ENCODE measurements at places on chromosomes 13 and 19.

- peak; percentile 7 for DNase-seq
Observed at GRCh38 chr19:49570997-49571676, 9.2 kb downstream of the NOSIP start.

GRCh38 chr19:38351865-38352395 is 16.3 kb downstream of the CATSPERG start:
- DNase-seq, result no peak

GRCh38 chr13:40116008-40116407 is 460.5 kb downstream of the COG6 start:
- peak; percentile 74 for DNase-seq

DNA sequence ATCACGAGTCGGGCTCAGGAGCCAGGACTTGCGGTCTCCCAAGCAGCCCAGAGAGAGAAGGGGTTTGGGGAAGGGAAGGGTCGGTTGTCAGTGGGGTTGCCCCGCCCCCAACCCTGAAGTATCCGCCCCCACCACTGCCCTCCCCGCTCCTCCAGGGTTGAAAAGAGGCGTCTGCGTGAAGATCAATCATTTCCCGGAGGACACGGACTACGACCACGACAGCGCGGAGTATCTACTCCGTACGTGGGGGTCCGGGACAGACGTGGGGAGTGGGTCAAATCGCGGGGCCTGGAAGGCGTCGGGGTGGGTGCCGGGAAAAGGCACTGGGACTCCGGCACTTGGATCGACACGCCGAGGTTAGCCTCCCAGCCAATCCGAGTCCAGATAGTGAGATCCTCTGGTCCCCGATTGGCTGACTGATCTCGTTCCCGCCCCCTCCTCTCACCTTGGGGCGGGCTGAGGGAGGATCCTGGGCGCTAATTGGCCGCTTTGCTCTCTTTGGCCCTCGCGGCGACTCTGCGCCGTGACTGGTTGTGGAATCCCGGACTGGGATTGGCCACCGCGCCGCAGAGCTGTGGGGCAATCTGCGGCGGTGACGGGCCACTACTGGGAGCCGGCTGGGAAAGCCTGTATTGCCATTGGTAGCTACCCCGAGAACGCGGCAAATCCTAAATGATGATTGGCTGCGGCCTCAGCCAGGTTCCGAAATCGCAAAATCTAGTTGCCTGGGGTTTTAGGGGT is 13.3 kb upstream of the CACNG6 start:
- peak; percentile 65 for DNase-seq

DNA sequence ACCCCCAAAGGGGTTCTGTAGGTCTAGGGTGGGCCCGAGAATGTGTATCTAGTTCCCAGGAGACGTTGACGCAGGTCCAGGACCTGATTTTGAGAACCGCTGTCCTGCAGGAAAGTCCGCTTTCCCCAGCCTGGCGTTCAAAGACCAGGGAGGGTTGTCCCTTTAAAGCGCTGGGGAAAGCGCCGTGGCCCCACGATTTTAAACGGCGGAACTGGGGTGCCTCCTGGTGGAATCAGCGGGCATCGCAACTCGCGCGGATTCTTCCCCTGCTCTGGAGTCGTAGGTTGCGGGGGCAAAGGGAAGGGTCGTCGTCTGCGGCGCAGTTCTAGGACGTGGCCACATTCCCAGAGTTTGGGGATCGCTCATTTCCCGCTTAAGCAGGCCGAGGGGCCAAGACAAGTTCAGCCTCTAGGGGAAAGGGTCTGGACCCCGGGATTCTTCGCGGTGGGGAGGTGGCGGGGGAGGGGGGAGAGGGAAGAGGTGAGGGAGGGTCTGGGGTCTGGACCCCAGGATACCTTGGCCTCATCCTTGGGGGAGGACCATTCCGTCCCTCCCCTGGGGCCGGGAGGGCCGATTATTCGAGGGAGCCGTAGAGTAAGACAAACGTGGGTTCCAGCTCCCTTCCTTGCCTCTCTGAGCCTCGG is 7.7 kb downstream of the PNMA8B start:
- peak; percentile 95 for DNase-seq

- DNase-seq, result no peak
Observed at GRCh38 chr13:25394402-25395060, 22.8 kb downstream of the ATP8A2 start.

GRCh38 chr13:44904967-44905366 is 84.3 kb downstream of the NUFIP1 start:
- no peak for DNase-seq

- no peak for DNase-seq
Observed at GRCh38 chr19:2201473-2202148, 34.5 kb downstream of the PLEKHJ1 start.

GRCh38 chr13:73162912-73163911 is 104.4 kb downstream of the KLF5 start:
- no peak for DNase-seq

GRCh38 chr13:65926750-65927171 is 1303.4 kb downstream of the PCDH9 start:
- DNase-seq, result no peak

DNA sequence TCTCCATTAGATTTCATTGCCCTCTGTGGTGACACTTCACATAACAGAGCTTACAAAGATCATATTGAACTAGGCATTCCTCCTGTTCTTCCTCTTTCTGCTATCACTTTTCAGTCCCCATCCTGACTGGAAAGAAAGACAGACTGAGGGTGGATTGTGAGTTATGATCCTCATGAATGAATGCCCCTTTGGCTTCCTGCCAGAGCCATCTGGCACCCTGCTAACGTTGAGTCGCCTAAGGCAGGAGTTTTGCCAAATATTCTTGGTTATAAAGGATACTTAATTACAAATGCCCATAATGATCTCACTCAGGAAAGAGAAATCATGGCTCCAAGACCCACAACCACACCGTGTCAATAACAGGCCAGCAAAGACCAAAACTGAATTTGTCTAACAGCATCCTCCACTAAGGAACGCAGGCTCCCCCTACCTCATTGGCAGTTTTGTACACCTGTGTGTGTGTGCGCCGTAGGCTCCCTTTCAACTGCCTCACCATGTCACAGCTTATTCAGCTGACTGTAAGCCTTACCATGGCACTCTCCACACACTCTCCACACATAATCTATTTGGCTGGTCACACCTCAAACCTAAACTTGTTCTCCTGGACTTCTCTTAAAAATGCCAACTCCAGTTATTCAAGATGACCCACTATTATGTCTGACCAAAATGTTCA is 15.5 kb downstream of the ZNF211 start:
- no peak for DNase-seq

GRCh38 chr19:7494416-7495098 is 5.7 kb upstream of the PEX11G start:
- DNase-seq, result no peak

DNA sequence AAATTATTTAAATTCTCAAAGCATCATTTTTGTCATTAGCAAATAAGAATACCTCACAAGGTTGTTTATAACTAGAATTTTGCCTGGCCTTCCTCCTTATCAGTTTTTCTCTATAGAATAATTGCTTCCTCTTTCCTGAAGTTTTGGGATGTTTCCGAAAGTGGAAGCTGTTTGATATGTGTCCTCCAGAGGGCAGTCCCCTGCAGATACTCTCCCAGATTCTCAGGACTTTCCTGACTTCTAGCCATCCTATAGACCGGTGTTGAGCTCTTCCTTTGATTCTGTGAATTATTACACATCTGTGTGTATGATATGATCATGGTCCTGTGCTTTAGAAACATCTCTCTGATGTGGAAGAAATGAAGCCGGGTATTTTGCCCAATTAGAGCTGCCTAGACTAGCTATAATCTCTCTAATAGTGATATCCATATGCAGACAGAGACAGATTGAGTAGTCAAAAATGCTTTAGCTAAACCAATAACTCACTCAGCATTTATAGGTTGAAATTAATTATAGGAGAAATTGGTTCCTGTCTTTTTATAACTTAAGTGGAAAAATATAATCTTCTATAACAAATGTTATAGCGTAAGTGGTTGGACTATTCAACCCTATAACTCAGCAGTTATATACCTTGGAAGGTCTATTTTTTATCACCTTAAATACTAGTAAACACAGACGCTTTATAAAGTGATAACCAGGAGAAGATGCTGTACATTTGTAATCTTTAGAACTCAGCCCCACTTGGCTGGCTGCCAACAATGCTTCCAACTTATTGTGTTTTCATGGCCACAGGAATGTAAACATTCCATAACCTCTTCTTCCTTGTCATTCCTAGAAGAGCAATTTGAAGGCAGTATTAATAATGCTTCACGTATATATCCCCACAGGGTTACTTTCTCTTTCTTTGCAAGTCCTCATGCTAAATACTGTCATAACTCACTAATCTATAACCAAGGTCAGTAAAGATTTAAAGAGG is 201.0 kb upstream of the RXFP2 start:
- peak; percentile 35 for DNase-seq

- DNase-seq, result no peak
Observed at GRCh38 chr19:37506387-37507166, at the start of gene ZNF793. ZNF793 (plus strand) TSS chr19:37506939; CDS start chr19:37523440, 16,501 bp downstream.

DNA sequence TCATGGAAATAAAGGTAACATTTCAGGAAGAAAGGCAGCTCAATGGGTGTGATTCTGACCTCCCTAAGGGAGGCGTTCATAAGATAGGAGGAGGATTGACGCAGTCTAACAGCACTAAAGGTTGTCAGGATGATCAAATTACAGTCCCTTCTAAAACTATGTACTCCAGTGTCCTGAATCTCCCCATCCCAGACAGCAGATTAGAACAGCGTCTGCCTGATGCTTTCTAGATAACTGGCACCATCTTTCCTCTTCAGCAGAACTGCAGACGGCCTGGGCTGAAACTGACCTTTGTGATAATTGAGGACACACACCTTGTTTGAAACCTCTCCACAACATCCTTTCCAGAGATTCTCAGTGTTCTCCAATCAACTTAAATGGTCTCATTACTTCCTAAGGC is 25.5 kb upstream of the SACS start:
- DNase-seq, result no peak

Measured in inflammatory macrophage treated with lipopolysaccharide for 1 hour (primary cell).